ENCODE measurements at places on chromosomes 5 and 9.

DNA sequence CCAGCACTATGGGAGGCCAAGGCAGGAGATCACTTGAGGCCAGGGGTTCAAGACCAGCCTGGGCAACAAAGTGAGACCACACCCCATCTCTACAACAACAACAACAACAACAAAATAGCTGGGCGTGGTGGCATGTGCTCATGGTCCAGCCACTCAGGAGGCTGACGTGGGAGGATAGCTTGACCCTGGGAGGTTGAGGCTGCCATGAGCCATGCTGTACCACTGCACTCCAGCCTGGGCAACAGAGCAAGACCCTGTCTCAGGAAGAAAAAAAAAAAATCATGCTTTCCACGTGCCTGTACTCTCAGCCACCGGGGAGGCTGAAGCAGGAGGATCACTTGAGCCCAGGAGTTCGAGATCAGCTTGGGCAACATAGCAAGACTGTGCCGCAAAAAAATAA lies 29.5 kb downstream of the TSC1 start:
- DNase-seq: no peak

GRCh38 chr9:90007516-90008440 lies 403.0 kb downstream of the GADD45G start:
- DNase-seq: no peak

DNA sequence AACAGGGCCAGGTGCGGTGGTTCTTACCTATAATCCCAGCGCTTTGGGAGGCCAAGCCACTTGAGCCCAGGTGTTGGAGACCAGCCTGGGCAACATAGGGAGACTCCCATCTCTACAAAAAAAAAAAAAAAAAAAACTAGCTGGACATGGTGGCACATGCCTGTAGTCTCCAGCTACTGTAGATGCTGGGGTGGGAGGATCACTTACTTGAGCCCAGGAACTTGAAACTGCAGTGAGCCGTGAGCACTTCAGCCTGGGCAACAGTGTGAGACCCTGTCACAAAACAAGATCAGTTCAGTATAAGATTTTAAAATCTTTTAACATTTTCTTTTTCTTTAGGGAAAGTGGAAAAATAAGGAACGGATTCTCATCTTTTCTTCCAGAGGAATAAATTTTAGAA lies 2.5 kb downstream of the BRIX1 start:
- DNase-seq: no peak

DNA sequence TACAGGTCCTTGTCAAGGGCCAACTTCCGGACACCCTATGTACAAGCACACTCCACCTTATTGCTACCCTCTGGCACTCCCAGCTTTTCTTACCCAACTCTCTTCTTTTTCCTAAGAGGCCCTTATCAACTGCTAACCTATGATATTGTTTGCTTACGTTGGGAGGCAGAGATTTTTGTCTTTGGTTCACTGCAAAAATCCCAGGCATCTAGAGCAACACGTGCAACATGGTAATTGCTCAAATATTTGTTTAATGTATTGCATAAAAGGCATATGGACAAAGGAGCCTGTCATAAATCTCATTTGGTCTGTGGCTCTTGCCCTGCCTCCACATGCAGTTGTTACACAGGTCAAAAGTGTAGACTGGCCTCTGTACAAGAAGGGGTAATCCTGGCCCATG lies 35.8 kb upstream of the ATP10B start:
- no peak for DNase-seq

DNA sequence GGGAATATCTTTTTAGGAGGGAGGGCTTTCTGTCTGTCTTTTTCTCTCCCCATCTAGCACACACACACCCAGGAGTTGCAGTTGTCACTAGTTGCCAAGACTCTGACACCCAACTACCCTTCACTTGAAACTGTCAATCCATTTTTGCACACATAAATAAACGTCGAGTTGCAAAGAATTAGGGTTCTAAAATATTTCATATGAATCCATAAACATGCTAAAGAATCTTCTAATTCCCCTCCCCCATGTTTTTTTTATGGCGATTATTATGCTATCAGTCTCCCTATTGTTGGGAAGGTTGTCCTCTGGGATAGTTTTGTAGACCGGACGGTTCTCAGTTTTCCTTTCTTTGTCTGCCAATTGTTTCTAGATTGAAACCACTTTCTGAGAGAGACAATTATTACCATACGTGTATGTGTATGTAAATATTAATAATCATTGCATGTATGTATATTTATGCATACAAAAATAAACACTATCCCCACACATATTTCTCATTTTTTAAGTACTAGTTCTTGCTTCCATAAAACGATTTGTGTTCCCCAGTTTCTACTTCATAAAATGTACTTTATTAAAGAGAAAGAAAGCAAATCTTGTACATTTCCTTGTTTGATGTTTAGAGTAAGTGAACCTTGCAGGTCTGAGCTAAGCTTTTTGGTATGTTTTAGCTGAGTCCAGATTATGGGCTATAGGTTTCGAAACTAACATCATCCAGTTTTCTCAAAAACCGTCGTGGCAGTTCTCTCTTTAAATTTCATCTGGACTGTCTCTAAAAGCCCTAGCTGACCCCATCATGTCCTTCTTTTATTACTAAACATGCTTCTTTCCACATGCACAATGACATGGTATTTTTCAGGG lies 165.0 kb upstream of the MPDZ start:
- DNase-seq: no peak

DNA sequence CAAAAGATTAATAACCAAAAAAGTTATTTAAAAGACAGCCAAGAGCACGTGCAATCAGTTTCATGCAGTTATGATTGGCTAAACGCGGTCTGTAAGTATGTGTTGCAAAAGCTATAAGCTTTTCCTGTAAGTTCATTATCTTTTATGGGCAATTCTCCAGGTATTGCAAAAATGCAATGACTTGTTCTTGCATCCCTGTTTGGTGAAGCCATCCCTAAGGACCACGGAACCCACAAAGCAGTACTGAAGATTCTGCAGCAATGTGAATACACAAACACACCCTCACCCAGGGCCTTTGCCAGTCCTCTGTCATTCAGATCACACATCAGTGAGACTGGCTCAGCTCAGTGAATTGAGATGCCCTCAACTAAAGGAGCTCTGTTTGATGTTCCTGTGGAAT lies 11.4 kb downstream of the GCNT4 start:
- DNase-seq: no peak

- DNase-seq: no peak
Observed at GRCh38 chr5:137741718-137742117, 5.8 kb upstream of the KLHL3 start.

- no peak for DNase-seq
Observed at GRCh38 chr5:72557167-72558045, 50.2 kb upstream of the ZNF366 start.

GRCh38 chr5:179833709-179834070 lies 13.0 kb downstream of the SQSTM1 start:
- no peak for DNase-seq

GRCh38 chr5:72093824-72094223 lies 13.5 kb upstream of the MAP1B start:
- DNase-seq: no peak

- no peak for DNase-seq
Observed at GRCh38 chr5:167152561-167152960, 1138.9 kb upstream of the WWC1 start.

DNA sequence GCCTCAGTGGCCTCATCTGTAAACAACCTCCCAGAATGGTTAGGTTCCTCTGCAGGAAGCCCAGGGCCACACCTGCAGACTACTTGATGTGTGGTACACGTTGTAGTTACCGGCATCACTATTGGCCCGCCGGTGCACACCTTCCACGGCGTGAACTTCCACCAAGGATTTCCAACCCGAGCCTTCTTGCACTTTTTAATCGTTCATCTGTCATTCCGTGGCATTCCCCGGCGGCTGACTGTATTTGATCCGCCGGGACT lies 5.3 kb upstream of the TRIM41 start:
- DNase-seq: no peak

DNA sequence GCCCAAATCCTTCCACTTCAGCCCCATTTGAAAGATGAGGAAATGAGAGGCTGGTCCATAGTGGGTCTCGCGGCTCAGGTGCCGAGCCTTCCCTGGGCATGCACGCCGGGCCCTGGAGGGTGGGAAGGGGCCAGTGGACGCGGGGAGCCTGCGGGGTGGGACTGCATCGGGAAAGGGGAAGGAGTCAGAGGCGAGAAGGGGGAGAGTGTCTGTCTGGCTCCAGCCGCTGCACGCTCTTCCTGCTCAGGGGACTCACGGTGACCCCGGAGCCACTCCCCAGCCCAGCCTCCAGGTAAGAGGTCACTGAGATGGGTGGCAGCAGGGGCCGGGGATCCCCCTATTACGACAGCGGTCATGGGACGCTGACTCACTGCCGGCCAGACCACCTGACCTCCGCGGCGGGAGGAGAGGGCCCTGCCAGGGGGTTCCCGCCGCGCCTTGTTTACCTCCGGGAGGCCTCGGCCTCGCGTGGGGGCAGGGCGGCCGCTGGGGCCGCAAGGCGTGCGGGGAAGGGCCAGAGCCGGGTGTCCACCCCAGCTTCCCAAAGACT lies 1.9 kb upstream of the SQSTM1 start:
- DNase-seq: peak; percentile 82

DNA sequence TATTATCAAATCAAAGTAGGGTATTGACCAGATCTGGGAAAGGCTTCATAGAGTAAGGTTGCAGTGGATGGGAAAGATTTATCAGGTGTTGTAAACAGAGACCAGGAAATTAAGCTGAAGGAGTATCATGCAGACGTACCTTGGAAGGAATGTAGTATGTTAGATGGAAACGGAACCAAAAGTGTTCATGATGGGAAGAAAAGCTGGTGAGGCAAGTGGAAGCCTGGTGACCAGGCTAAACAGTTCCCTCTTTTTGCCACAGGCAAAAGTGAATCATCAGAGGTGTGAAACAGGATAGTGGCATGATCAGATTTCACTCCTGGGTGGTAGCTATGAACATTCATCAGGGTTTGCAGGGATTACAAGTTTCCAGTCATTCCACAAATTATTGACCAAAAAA lies 780.1 kb upstream of the DMAC1 start:
- no peak for DNase-seq

- no peak for DNase-seq
Observed at GRCh38 chr9:77661566-77662085, 13.5 kb upstream of the GNA14 start.

- no peak for DNase-seq
Observed at GRCh38 chr5:173563246-173563645, 53.2 kb downstream of the BOD1 start.

DNA sequence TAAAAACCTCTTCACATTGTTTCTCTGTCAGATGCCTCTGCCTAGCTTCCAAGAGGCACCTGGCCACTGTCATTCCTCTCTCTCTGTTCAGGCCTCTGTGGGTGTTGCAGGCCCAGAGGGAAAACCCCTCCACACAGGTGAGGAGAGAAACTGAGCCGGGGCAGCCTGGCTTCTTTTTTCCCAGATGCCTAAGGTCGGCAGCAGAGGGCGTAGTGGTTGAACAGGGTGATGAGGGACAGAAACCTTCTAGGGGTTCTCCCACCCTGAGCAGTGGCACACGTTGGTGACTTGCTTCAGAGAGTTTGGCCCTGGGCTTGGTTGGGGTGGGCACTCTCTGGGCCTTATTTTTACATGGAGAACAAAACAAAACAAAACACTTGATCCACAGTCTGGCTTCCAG lies 12.2 kb downstream of the IL9 start:
- no peak for DNase-seq
